ENCODE measurements at places on chromosomes 12 and 14.

DNA sequence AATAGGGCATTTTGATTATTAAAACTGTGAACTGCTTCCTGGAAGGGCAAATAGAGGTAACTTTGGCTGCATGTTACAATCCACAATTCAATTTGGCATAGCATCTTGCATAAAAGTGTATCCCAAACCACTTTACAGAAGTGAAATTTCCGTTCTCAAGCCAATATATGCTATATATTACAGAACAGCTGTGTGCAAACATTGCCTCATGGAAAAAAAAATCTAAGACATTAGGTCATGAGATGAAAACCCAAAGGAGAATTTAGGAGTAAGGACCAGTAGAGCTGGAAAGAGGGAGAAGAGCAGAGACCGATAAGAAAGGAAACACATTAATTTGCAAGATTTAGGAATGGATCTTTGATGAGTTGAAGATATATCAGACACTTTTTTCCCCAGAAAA, 239.2 kb downstream of the PAX9 start:
- DNase-seq, result no peak

- DNase-seq, result no peak
These were observed 68.1 kb downstream of the TTC6 start for GRCh38 chr14:37663498-37663897.

DNA sequence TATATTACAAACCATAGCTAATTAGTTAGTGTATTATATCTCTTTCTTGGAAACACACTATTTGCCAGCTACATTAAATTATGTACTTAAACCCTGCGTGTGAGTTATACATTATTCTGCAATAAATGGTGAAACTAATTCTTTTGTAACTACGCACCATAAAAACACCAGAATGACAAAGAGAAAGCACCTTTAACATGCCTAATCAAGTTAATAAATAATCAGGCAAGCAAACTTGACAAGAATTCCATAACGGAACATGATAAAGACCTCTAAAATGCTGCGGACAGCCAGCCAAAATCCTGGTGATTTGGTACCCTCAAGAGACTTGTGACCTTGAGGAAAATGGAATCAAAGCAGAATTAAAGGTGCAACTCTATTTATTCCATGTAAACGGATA, 375.3 kb upstream of the KITLG start:
- DNase-seq, result no peak

DNA sequence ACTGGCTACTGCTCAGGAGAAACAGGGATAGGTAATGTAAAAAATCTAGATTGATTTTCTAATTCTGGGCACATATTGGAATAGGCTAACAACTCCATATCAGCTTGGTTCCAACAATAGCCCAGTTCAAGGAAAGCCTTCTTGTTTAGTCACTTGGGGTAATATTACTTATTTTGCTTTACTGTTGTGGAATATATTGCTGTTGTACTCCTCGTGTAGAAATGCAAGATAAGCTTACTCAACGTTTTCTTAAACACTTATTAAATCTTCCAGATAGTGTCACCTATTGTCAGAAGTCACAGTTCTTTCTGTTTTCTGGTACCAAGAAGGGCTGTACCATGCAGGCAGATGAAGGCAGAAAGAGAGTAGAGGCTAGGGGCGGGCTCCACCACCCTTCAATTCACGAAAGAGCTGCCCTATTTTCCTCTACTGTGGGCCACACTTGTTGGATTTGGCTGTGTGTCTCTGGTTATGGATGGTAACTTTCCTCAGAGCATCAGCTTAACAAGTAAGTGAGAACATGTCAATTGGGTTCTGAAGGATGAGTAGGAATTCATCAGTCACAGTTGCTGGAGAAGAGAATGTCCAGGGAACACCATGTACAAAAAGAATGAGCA, 38.0 kb downstream of the CLMN start:
- no peak for DNase-seq

- no peak for DNase-seq
These were observed 17.5 kb upstream of the MMP17 start for GRCh38 chr12:131810726-131811125.

DNA sequence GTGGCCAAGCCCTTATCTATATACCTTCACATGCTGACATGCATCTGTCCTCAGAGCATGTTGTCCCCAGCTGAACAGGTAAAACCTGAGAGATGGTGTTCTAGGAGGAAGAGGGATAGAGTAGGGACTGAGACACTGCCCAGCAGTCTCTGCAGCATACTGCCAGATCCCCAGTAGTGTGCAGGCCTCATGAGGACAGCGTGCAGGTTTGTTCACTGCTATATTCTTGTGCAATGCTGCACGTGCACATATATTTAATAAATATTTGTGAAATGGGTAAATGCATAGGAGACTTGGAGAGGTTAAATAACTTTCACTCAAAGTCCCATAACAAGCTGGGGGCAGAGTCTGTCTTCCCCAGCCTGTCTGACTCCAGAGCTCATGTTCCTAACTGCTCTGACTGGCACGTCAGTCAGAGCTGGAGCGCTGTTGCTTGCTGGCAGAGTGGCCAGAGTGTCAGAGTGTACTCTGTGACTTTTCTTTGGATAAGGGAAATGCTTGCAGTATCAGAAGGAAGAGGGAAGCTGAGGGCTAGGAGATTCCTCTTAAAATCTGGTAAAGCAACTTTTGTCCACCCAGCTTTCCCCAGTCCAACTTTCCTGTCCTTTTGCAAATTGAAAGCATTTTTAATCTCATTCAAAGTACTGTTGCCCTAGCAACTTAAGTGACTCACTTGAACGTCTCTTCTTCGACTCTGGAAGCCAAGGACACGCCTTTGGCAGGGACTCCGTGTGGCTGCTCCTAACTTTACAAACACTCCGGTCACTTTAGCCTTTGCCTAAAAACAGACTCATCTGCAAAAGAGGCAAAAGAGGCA, 14.9 kb upstream of the POLR3B start:
- no peak for DNase-seq

GRCh38 chr12:5650829-5651461, 219.0 kb downstream of the NTF3 start:
- no peak for DNase-seq

DNA sequence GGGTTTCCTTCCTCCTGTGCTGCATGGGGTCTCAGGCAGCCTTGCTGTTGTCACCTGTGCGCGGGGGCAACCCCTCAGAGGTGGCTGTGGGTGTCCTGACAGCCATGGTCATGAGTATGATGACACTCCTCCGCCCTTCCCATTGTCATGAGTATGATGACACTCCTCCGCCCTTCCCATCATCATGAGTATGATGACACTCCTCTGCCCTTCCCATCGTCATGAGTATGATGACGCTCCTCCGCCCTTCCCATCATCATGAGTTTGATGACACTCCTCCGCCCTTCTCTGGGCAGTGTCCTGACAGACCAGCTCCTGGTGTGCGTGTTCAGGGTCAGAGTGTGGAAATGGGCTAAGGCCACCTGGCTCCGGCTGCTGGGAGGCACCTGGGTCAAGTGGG, 40.0 kb downstream of the FBRSL1 start:
- no peak for DNase-seq

DNA sequence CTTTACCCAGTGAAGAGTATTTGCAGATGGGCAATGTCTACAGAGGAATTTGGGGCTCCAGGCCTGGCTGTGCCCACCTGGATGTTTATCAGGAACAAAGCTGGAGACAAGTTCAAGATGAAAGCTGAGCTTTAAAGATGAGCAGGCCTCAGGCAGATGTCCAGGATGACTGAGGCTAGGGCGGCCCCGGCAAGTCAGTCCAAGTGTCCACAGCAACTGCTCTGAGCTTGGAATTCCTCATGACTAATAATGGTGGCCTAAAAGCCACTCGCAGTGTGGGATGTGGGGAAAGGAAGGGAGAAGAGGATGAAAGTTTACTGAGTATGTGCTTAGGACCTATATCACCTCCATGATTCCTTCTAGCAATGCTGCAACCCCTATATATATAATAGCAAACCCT, 128.2 kb upstream of the NOS1 start:
- DNase-seq, result no peak

DNA sequence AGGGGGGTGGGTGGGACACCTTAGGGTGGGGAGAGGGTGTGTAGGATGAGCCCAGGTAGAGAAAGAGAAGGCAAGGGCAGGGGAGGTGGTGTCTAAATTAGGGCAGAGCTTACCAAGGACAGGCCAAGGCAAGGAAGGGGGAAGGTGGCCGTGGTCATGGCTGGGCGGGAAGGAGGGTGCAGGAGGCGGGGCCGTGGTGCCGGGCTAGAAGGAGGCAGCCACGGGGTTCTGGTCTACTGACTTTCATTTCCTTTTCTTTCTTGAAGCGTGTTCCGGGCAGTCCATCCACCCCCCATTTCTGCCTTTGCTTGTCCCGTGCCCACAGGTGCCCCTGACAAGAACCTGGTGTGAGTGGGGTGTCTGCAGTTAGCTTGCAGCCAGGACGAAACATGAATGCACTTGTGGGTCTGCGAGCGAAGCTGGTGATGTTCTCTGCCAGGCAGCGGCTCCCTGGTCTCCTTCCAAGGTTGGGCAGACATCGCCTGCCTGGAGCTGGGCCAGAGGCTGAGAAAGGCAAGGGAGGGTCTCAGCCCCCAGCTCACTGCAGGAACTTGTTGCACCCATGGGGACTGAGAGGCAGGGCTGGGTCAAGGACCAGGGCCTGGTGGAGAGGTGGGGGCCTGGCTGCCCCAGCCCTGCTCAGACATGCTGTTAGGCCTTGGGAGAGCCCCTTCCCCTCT, 58.2 kb downstream of the KIF26A start:
- DNase-seq, result no peak

DNA sequence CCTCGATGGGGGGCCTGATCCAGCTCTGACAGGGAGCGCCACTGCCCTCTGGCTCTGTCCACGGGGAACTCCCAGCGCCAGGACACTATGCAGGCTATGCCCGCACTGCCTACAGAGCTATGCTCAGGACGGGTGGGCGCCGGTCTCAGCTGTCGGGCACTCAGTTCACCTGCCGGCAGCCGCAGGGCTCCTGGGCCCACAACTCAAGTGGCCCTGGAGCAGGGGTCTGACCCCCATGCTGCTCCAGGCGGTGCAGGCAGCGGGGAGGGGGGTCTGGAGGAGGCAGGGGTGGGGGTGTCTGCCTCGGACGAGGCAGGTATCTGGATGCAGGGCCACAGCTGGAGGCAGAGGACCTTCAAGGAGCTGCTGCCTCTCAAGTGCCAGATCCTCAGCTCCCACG, 28.5 kb upstream of the NUDT14 start:
- DNase-seq, result no peak

Measured in activated T-cell treated with anti-CD3 and anti-CD28 coated beads, Interleukin-2, amount 50 U/mL, for 1 hour (primary cell).